ENCODE measurements at places on chromosomes 12 and 14.

DNA sequence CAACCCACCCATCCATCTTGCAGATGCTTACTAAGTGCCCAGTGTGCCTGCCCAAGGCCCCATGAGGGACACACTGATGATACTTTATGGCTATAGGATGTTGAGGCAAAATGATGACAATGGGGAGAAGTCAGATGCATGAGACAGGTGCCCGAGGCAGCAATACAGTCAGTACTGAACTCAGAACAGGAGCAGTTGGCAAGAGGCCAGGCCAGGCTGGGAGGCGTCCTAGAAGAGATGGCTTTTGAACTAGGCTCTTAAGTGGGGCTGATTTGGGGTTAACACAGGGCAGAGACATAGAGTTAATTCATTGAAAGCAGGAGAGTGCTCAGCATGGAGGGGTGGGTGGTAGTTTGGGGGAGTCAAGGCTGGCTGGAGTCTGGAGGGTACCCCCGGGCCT, 15.6 kb downstream of the PLBD2 start:
- no peak for DNase-seq

- no peak for DNase-seq
Observed at GRCh38 chr14:29716150-29716549, 211.5 kb downstream of the PRKD1 start.

DNA sequence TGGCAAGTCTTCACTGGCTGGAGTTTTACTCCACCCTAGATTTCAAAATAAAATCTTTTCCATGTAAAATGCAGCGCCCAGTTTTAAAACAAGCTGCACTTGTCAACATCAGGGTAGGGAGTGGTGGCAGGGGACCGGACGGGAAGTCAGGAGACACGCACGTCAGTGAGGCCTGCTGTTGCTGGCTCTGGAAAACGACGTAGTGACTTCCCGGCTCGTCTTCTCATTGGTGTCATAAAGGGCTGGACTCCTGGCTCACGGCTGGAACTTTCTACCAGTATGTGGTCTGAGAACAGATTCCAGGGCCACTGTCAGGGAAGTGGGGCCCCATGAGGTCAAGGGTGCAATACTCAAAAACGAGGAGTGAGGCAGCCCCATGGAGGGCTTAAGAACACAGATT, 64.2 kb upstream of the FOXN3 start:
- DNase-seq, result no peak

GRCh38 chr12:129002427-129002826, 149.1 kb downstream of the GLT1D1 start:
- DNase-seq, result no peak

All from CD4-positive, alpha-beta T cell treated with Interleukin-12 subunit alpha and Interleukin-12 subunit beta, for 1 hour (primary cell).